ENCODE measurements at places on chromosomes 12 and 14. TPM values are rescaled to one million over a fixed set of nuclear protein-coding genes. Genes with fewer than 3 reads are reported as not detected.

DNA sequence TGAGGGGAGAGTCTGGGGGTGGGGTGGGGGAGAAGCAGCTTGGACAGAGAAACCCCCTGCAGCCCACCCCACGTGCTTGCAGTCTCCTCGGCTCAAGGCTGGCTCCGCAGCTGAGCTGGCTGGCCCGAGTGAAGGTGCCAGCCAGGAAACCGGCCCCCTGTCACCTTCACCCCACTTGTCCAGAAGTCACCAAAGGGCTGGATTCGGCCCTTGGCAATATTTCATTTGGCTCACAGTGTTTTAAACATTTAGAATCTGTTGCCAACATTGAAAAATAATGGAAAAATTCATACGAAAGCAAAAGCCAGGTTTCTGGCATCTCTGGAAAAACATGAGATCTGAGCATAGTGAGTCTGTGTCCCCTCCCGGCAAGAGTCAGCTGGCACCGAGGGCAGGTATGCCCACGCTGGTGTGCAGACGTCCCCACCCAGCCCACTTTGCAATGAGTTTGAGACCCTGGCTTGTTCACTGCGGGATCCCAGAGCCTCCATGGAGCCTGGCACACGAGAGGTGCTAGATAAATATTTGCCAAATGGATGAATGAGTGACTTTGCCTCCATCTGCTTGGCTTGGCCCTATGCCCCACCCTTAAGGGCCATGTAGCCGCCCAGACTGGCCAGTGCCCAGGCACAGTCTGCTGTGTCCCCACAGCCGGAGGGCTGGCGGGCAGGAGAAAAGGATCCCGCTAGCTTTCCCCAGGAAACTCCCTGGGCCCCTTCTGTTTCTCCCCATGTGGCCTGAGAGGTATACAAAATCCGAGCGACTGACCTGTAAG is 18.2 kb downstream of the MSI1 start:
- no peak for DNase-seq

GRCh38 chr12:65895759-65896656 is 71.7 kb downstream of the HMGA2 start:
- DNase-seq = no peak

GRCh38 chr12:123270214-123271000 is 1.2 kb downstream of the CDK2AP1 start:
- peak; percentile 37 for DNase-seq

DNA sequence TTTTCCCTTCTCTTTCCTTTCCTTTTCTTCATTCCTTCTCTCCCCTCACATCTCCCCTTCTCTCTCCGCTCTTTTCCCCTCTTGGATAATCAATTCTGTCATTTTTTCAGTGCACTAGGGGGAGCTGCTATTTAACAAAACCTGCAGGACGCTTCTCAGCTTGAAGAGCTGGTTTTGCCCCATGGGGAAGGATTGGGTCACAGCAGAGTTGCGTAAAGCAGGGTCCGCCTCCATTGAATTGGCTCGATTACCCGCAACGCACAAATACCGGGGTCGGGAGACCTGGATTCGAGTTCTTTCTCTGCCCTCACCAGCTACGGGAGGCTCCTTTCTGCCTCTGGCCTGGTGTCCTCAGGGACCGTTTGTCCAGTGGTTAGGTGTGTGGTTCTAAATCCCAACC is 42.1 kb upstream of the CHGA start:
- no peak for DNase-seq

GRCh38 chr12:47207340-47207717 is 127.6 kb upstream of the AMIGO2 start:
- DNase-seq = peak; percentile 74

DNA sequence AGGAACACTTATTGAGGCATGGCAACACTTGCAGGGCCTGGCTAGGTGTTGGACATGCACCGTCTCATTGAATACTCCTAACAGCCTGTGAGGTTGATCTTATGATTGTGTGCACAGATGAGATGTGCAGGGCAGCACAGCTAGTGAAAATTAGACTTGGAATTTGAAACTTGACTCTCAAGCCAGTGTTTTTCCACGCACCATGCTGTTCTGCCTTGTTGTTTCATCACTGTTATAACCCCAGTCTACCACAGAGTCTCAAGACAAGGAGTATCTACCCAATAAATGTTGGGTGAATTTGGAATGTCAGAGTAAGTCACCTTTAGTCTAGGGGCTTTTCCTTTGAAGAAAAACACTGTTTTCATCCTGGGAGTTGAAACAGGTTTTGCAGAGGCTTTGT is 55.8 kb upstream of the LRIG3 start:
- DNase-seq = no peak

GRCh38 chr12:104502638-104503037 is 45.9 kb downstream of the CHST11 start:
- no peak for DNase-seq

DNA sequence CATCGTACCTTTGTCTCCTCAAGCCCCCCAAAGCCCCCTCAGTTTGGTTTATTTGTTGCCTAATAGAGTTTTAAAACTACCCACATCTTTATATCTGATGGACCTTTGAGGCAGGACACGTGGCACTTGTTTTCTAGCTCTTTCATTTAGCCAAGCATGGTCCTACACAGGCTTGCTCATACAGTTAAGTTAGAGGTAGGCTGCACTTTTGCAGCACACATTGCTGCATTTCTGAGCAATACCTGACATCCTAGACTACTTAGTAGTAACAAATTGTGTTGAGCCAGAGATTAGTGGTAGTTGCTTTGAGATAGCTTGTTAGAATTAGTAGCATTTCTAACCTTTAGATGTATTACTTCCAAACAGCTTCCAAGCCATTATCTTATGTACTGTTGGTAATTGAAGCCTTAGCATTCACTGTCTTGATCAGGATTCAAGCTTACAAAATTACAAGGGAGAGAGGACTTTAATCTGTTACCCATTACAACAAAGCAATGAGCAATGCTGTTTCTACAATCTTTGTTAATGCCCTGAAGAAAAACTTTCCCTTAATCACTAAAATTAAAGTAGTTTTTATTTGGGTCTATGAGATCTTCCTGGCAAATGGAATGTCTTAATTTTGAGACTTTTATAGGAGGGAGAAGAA is 96.6 kb downstream of the WNK1 start:
- no peak for DNase-seq

The CARMIL3 gene
- total RNA-seq = not detected

The TAS2R43 gene
- 3.0 TPM for total RNA-seq

The SLC25A21 gene
- total RNA-seq = not detected

Measured in OCI-LY7 (cell line).